ENCODE measurements at places on chromosomes 12 and 14.
A peak's percentile ranks its signal among the peaks of the same experiment; 100 is the strongest.

GRCh38 chr14:23252006-23252405 is 14.3 kb downstream of the RNF212B start:
- no peak for DNase-seq

GRCh38 chr12:67943141-67943892 is 45.9 kb upstream of the IFNG-AS1 start:
- DNase-seq = peak; percentile 87

DNA sequence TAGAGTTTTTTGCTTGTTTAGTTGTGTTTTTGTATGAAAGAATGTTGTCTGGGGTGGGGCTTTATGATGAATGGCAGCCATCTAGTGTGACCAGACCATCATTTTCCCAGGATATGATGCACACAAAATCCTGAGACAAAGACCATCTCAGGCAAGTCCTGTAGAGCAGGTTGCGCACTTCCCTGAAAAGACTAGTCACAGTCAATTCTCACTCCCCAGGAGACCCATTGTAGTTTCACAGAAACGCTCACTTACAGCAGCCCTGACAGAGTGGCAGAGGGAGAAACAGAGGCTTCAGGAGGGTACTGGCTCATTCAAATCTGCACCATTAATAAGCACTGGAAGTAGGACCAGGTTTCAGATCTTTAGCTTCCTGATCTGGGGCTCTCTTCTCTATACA is 183.2 kb downstream of the TMEM117 start:
- DNase-seq = no peak

GRCh38 chr14:85686908-85687307 is 157.0 kb downstream of the FLRT2 start:
- no peak for DNase-seq

GRCh38 chr12:6273541-6274230 is 36.8 kb upstream of the PLEKHG6 start:
- no peak for DNase-seq

- no peak for DNase-seq
Measured at GRCh38 chr12:85310456-85311076, 30.5 kb downstream of the ALX1 start.

DNA sequence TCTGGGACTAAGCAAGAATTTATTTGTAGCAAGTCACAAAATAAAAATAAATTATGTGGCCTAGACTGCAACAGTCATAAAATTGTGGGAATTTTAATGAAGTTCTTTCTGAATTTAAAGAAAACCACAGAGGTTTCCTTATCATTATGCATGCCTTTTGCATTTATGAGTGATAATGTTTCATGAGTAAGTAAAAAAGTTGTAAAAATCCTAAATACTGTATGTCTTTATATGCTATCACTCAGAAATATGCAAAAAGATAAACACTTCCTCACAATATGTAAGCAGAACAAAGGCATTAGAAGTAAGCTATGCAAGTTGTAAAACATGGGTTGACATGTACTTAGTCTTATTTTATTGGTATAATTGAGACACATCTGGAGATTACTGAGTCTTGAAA is 239.4 kb upstream of the PDE3A start:
- no peak for DNase-seq

- DNase-seq = peak; percentile 67
Measured at GRCh38 chr12:121811434-121812319, 7.9 kb downstream of the SETD1B start.

DNA sequence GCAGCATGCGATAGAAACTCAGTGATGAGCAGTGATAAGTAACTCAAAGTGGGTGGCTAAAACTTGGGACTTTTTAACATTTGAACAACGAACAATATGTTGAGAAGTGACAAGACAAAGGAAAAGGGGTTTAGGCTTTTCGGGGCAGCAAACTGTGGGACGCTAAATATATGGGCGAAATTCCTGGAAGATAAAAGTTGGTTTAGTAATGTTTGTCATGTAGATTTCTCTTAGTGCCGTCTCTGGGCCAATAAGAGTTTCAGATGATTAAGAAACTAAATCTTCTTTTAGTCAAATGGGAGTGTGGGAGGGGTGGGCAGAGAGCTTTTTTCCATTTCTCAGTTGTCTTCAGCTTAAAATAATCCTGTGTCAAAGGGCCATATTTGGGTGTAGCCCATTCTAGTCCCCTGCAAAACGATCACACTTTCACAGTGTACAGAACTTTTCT is 41.7 kb upstream of the FUT8 start:
- DNase-seq = no peak

DNA sequence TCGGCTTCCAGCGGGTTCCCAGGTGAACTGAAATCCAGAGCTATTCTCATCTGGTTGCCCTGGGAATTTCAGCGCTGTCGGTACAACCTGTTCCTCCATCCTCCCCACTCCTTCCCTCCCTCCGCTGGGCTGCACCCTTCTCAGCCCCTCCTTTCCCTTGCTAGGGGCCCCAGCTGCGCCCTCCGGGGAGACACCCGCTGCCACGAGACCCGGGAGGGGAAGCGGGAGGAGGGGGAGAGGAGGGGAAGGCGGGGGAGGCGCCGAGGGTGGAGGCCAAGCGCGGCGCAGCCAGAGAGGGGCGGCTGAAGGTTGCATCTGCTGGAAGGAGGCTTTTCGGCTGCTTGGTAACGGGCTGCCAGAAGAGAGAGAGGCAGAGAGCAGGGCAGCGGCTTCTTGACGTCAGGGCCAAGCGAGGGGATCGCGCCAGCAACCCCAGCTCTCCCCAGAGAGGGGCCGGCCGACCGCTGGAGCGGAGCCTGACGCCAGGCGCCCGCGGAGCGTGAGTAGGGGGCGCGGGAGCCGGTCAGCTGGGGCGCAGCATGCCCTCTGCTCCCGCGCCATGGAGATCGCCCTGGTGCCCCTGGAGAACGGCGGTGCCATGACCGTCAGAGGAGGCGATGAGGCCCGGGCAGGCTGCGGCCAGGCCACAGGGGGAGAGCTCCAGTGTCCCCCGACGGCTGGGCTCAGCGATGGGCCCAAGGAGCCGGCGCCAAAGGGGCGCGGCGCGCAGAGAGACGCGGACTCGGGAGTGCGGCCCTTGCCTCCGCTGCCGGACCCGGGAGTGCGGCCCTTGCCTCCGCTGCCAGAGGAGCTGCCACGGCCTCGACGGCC is at the start of gene KCNA5:
KCNA5 (plus strand) TSS at position 291 of the 831 bp plus-strand sequence; CDS start at position 560, 269 bp downstream.
- no peak for DNase-seq

GRCh38 chr14:33848706-33849454 is 102.0 kb downstream of the EGLN3 start:
- peak; percentile 36 for DNase-seq

- DNase-seq = peak; percentile 15
Measured at GRCh38 chr12:98754095-98754494, 109.0 kb downstream of the APAF1 start.
